T-helper 2 cell (primary cell): ENCODE measurements at places on chromosomes 5 and 9.

DNA sequence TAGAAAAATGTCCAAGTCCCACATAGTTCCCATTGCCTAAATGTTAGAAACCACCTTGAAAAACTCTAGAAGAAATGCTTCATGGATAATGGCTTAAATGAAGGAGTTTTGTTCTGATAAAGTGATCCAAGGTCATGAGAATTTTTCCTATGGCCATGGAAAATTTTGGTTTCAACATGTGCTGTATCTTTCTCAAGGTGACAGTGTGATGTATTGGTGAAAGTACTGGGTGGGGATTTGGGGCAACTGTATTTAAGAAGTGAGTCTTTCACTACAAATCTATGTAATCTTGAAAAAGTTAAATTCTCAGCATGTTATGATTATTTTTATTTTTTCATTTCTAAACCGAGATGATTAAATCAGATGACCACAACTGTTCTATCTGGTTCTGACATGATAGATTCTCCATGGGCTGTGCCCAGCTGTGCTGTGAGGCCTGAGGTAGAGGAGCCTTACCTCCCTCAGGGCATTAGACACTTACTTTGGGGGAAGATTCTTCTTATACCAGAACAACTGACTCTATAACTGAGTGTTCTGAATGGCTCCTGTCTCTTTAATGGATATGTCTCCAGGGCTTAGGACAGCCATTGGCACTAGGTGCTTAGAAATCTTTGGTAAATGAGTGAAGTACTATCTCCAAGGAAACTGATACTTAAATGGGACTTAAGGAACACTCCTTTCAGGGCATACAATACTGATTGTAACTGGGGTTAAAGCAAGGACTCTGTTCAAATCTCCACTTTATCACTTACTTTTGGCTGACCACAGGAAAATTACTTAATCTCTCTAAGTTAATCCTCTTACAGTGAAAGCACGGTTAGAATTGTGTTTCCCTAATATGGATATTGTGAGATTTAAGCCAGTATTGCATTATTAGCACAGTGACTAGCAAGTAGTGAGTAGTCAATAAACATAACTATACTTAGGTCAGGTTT is 397.4 kb upstream of the MEF2C start:
- DNase-seq, result no peak

GRCh38 chr9:123431581-123431980 is 75.6 kb downstream of the CRB2 start:
- DNase-seq, result no peak

DNA sequence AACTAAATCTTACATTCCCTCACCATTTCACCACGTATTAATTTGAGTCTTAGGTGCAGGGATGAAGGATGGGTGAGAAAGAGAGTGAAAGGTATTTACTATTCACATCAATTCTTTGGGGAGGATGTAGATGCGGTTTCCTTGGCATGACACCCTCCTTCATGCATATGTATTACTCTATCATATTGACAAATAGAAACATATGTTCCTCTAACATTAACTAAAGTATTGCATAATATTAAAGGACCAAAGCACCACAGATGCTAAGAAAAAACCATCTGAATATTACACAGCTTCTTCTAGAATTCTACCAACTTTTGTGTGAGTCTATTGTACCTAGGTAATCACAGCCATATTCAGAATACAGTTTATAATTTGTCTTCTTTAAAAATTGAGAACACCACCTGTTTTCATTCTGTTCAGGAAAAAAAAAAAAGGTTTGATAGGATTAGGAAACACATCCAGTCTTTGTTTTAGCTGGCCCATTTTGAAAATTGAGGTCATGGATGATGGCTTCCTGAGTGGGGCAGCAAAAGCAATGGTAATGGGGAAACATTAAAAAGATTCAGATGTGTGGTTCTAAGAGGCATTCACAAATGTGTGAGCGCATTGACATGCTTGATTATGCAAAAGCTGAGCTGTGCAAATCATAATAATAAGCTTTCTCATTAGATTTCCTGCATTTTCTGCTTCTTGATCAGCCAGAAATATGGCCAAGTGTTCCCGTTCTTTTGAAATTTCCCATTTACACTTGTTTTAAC is 1011.5 kb upstream of the NUDT12 start:
- DNase-seq, result no peak

- no peak for DNase-seq
Measured at GRCh38 chr5:62900976-62901375, 322.4 kb downstream of the LRRC70 start.

- DNase-seq, result no peak
Measured at GRCh38 chr9:89395931-89396710, 77.8 kb downstream of the SECISBP2 start.

- DNase-seq, result no peak
Measured at GRCh38 chr5:151427258-151427657, 20.1 kb upstream of the SLC36A1 start.

DNA sequence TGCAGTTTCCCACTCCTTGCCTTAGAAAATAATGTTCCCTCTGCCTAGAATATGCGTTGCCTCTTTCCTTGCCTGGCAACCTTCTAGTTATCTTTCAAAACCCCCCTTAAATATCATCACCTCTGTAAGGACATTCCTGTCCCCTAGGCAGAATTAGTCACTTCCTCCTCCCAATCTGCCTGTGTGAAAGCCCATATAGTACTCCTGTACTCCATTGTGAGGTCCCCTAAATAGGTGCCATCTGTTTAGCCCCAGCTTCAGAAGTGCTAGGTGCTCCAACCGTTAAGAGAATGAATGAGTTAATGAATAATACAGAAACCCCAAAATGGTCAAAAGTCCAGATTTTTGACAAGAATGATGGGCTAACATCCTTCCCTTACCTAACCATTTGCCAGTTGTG is 181.4 kb downstream of the GDNF start:
- DNase-seq, result no peak
